ENCODE measurements at places on chromosomes 4 and X.

DNA sequence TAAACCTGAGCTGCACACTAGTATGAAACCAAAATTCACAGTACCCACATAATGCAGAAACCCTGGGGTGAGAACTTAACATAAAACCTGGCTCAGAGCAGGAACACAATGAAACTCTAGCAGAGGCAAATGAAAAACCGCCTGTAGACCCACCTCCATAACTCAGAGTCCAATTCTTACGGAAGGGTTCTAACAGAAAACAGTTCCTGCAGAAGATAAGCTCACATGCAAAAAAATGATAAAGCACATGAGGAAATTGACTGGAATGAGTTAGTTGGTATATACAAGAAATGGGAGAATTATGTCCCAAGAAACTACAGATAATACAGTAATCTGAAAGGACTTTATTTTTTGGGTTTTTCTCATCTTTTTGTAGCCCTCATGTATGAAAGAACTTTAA is 14.7 kb downstream of the RTL9 start:
- DNase-seq, result no peak

DNA sequence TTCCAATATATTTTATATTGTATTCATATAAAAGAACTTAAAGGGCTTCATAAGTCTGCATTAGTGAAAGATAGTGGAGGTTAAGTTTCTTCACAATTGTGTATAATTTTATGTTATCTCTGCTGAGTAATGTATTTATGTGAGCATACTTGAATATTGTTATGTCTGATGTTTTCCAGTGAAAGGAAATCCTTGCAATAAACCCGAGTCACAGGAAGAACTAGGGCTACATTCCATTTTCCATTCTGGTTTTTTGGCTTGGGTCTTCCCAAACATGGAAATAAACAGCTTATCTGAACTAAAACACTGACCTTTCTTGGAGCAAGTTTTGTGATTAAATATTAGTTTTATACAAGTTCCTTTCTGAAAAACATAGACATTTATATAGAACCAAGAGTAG is 231.3 kb upstream of the GPRIN3 start:
- DNase-seq, result no peak

DNA sequence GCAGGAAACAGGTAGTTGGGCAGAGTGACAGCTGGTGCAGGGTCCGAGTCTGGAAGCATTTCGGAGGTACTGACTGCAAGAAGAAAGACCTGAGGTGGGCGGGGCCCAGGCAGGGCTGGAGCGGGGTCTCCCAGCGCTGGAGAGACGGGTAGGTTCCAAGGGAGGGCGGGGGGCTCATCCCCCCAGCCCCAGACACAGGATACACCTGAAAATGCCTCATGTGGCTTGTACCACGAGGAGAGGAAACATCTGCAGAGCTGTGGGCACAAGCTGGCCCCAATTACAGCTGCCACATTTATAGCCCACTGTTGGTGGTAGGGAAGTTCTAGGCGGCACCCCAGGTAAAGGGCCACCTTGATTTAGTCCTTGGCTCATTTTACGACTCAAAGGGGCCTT is 38.0 kb downstream of the ELF4 start:
- no peak for DNase-seq

GRCh38 chr4:53322696-53323095 is 43.2 kb downstream of the SCFD2 start:
- no peak for DNase-seq

GRCh38 chr4:146640465-146641061 is 1.9 kb downstream of the POU4F2 start:
- no peak for DNase-seq

- DNase-seq, result peak; percentile 63
Observed at GRCh38 chrX:154546354-154547244, at the start of gene G6PD. TSS of gene G6PD (minus strand) at chrX:154546846. CDS start at chrX:154546155, 691 bp downstream.

- no peak for DNase-seq
Observed at GRCh38 chrX:22041907-22042530, 9.9 kb downstream of the PHEX start.

DNA sequence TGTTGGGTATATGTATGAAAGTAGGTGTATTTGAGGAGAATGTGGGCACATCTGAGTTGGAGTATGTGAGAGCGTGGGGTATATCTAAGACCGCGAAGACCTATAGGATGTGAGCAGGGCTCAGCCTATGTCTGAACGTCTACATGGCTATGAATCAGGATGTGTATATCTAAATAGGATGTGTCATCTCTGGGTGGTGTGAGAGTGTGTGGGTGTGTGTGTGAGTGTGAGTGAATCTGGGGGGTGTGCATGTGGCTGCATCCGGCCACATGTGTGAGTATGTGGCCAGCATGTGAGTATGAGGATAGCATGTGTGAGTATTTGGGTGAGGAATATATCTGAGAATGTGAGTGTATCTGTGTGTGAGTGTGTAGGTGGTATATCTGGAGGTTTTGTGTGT is 7.7 kb downstream of the GPR173 start:
- no peak for DNase-seq

DNA sequence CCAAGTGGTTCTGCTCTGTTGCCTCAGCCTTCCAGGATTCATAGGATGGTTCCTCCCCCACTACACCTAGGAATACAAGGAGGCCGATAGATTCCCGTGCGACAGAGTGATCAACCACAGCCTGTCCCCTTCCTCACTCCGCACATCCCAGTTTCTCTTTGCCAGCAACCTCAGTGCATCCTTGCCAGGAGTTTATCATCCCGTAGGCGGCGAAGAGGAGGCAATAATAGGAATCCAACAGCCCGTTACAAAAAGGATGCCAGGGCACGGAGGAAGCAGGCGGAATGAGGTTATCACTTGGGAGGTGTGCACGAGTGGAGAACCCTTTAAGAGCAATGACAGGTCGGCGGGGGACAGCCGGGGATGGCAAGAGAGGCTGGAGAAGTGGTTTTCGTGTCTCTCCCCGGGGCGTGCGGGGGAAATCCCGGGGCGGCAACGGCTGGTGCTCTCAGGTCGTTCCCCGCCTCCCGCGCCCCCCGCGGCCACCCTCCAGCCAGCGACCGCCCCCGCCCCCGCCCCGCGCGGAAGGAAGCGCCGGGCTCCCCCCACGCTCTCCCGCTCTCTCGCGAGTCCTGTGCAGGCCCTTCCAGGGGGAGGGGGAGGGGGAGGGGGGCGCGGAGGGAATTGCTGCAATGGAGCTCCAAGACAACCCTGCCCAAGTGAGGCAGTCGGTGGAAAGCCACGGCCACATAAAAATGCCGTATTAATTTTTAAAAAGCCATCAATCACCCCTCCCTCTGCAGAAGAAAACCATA is 1.6 kb downstream of the PPP3CA start:
- peak; percentile 71 for DNase-seq

- no peak for DNase-seq
Observed at GRCh38 chrX:102042372-102043325, 82.8 kb upstream of the TCEAL2 start.

DNA sequence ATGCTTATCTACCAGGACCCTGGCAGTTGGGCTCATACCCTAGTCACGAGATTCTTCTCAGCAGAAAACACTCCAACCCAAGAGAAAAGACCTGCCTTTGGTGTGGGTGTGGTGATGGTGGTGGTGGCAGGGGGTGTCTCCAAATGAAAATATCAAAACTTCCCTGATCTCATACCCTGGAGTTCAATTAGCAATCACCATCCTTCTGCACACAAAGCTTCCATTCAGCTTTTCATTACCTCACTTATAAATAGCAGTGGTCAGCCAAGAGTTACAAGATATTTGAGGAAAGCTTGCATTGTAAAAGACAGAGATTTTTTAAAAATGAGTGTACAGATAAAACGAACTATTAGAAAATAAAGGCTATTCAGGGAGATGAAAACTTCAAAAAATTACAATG is 580.8 kb upstream of the MAGEB2 start:
- no peak for DNase-seq

DNA sequence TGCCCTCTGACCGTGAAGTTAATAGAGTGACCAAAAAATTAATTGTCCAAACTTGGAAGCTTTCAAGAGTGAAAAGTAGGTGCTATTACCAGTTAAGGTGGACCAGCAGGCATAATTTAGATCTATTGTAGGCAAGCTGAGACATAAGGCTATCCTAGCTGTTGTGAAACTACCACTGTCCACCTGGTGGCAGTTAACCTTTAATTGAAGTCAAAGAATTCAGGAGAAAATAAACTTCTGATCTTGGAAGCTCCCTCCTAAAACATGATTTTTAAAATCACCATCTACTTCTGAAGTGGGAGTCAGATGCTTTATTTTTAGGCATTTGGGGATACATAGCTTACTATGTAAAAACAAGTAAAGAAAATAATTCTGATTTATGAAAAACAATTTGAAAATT is 636.3 kb upstream of the HTR2C start:
- DNase-seq, result no peak

- no peak for DNase-seq
Observed at GRCh38 chr4:99645036-99645435, 12.6 kb downstream of the C4orf54 start.

- no peak for DNase-seq
Observed at GRCh38 chr4:156169011-156169410, 215.3 kb upstream of the CTSO start.

GRCh38 chr4:25993395-25994185 is 79.6 kb downstream of the SMIM20 start:
- DNase-seq, result peak; percentile 4

DNA sequence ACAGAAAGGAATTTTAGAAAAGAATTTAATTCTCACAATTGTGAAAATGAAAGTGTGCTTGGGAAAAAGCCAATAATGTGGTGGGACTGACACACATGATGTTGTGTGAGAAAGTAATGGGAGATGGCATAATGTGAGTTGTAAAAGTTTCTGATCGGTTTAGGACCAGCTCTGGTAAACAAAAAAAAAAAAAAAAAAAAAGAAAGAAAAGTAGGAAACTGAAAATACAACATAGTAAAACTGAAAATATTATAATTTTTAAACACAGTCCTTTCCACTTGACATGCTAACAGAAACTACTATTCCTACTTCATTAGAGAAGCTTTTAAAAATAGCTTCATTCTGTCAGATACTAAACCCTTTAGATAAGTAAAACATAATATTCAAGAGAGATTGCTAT is 28.2 kb downstream of the RAP1GDS1 start:
- no peak for DNase-seq

GRCh38 chr4:64713256-64713840 is 304.1 kb upstream of the TECRL start:
- DNase-seq, result peak; percentile 35

DNA sequence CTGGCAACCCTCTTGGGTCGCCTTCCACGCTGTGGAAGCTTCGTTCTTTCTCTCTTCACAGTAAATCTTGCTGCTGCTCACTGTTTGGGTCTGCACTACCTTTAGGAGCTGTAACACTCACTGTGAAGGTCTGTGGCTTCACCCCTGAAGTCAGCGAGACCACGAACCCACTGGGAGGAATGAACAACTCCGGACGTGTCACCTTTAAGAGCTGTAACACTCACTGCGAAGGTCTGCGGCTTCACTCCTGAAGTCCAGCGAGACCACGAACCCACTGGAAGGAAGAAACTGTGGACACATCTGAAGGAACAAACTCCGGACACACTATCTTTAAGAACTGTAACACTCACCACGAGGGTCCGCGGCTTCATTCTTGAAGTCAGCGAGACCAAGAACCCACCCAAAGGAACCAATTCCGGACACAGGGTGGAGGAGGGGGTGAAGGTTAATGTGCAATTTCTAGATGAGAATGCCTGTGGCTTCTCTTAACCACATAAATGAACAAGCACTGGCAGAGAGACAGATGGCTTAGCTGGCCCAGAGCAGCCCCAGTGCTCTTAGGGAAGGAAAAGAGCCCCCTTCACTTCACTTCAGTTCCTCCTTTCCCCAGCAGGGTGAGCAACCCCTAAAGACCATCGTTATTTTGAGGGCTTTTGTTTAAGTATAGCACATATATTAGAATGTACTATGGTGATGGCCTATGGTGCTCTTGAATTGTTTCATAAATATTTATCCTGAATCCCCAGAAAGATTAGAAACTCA is 73.0 kb downstream of the LUZP4 start:
- DNase-seq, result no peak

DNA sequence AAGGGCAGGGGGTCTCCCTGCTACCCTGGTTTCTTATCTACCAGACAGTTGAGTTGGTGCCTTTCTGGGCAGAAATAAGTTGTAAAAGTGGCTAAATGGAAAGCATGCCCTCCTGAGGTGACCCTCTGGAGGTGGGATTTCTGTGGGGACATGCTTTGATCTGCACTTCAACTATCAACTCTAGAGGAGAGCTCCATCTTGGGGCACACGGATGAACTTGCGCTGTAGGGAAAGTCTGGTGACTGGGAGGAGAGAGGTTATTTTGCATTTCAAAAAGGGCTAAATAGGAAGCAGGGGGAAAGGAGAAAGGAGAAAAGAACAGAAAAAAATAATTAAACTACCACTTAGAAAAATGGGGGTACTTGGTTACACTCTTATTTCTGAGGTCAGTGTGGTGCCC is 12.7 kb upstream of the RHOXF2B start:
- DNase-seq, result no peak

DNA sequence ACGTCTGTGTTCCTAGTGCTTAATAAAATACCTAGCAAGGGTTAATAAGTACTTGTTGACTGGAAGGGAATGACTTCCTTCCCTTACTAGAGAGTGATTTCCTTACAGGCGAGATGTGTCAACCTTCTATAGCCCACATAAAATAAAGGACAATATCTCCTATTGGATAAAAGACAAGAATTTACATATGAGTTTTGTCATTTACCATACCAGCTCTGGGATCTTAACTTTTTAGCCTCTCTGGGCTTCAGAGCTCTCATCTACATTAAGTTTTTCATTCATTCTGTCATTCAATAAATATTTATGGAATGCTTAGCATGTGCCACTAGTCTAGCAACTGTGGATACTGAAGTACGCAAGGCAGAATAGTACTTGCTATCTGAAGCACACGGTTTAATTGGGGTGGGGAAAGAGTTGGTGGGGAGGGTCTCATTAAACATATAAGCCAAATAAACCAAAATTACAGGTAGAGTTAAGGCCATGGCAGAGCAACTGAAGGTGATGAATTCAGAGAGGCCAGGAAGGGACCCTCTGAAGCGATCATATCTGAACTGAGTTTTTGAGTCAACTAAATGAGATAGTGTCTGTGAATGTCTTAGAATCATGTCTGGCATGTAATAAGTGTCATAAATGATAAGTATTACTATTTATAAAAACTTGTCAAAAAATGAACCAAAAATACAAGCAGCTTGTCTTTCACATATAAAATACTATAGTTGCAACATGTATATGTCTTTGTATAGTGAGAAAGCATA is 91.6 kb upstream of the BMP2K start:
- no peak for DNase-seq

- DNase-seq, result no peak
Observed at GRCh38 chrX:1526565-1526964, 10.4 kb downstream of the P2RY8 start.

GRCh38 chrX:55129361-55129760 is 40.5 kb downstream of the PAGE2 start:
- DNase-seq, result no peak

DNA sequence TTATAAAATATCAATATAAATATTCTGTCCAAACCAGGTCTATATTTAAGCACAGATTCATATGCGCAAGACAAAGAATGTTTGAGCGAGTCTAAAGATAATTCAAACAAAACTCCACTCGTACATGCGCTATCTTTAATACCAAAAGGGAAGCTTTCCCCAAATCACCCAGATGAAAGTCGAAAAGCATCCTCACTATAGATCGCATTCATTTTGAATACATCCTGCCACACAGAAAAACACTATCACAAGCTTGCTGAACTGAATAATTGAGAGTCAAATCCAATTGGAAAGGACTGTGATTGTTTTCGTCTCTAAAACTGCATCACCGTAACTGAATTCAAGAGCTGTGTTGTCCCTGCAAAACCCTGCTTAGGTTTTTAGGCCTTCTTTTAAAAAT is 685 bp downstream of the TASL start:
- DNase-seq, result no peak
